ENCODE measurements at places on chromosomes 16 and 17. TPM values are rescaled to one million over a fixed set of nuclear protein-coding genes. Genes with fewer than 3 reads are reported as not detected.

DNA sequence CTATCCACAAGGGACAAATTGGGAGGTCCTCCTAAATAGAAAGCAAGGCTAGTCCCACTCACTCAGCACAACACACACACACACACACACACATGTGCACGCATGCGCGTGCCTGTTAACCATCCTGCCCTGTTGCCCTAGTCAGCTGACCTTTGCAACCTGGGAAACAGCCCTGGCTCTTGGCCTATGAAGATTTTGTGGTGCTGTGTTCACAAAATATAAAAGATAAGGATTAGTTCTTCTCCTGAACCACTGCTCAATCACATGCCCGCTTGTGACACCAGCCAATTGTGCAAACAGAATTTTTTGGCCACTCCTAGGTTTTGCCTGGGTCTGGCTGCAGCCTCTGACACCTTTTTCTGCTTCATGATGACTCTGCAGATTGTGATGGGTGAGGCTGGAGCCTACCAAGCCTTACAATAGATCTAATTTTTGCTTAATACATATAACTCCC lies 3.3 kb upstream of the CES1 start:
- no peak for DNase-seq

NOG gene
- total RNA-seq, result 0.99 TPM

GRCh38 chr17:71656964-71657858 lies 463.6 kb upstream of the SOX9 start:
- no peak for DNase-seq

DNA sequence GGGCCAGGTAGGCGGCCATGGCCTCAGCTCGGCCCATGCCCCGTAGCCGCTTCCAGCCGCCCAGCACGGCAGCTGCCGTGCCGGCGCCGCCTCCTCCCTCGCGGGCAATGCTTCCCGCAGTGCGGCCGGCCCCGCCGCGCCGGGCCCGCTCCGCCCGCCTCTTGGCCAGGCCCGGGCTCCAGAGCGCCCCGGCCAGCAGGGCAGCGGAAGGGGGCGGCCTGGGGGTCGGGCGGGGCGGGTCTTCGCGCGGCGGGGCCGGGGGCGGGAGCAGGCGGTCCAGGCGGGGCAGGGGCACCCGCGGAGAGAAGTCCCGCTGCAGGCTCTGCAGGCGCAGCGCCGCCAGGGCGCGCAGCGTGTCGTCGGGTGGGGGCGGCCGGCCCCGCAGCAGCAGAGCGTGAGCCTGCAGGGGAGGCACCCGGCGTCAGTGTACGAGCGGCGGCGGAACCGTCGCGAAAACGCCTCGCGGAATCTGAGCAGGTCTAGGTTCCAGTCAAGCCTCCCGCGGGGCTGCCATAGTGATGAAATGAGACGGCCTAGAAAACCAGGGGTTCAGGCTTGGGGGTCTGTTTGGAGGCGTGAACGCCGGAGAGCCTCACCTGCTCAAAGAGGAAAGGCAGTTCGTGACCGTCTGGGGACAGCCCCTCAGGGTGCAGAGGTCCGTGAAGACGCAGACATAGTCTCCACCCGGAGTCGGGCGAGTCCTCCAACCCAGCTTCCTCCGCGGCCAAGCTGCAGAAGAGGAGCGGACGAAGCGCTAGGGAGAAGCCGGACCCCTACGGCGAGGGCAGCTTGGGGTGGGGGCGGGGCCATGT lies 6.6 kb downstream of the PLEKHH3 start:
- no peak for DNase-seq

OR4D1 gene
- not detected for total RNA-seq

SRL gene
- total RNA-seq, result under 0.01 TPM

MRPL58 gene
- 35.2 TPM for total RNA-seq

DNA sequence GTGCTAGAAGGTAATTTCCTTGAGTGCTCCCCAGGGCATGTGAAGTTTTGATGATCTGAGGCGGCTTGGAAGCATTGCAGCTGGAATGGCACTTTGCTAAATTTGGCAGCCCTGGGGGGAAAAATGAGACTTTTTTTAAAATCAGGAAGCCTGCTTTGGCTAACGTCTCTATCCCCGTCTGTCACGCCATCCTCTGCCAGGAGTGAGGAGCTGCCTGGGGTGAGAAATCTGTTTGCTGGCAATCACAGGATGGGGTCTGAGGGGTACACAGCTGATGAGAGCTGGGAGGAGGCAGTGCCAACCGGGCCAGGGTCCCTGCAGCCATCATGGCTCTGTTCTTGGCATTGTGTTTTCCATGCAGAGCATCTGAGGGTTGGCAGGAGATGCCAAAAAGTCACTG lies 2.0 kb downstream of the ABCC12 start:
- DNase-seq, result no peak

Measured in fibroblast of lung (primary cell).